NCI-H524 treated with DMSO at 0.1 percent for 48 hours (cell line): ENCODE measurements at places on chromosomes 13 and 19.

GRCh38 chr13:85427416-85427815, 371.8 kb downstream of the SLITRK6 start:
- DNase-seq: no peak

DNA sequence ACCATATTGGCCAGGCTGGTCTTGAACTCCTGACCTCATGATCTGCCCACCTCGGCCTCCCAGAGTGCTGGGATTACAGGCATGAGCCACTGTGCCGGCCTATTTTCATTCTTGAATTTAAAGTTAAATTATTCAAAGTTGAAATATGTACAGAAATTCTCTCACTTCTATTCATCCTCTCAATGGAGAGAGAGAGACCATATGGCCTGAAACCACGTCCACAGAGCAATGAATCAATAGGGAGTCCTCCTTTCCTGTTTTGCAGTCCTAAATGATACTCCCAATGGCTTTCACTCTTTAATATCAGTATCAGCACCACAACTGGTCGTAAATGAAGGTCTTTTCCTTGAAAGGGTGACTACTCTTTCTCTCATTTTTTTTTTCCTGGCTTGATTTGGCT, 30.5 kb upstream of the KCTD4 start:
- DNase-seq: no peak

- no peak for DNase-seq
Observed at GRCh38 chr19:52896431-52897137, 851 bp downstream of the ZNF320 start.

DNA sequence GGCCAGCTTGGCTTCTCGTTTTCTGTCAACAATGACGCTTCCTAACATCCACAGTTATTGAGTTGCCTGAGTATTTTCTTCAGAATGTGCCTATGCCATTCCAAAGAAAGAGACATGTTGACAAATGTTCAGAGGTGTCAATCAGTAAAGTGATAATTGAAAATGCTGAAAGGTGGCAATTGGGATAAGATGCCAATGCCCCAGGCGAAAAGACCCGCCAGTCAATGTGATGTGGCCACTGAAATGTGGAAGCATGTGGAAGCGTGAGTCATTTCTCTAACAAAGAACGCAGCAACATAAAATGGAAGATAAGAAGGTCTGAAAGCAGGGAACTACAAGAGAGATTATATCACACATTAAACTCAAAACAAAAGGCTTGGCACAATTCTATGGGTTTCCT, 882.2 kb upstream of the SLC10A2 start:
- no peak for DNase-seq

GRCh38 chr19:21402303-21402985, 5.5 kb downstream of the ZNF493 start:
- no peak for DNase-seq

DNA sequence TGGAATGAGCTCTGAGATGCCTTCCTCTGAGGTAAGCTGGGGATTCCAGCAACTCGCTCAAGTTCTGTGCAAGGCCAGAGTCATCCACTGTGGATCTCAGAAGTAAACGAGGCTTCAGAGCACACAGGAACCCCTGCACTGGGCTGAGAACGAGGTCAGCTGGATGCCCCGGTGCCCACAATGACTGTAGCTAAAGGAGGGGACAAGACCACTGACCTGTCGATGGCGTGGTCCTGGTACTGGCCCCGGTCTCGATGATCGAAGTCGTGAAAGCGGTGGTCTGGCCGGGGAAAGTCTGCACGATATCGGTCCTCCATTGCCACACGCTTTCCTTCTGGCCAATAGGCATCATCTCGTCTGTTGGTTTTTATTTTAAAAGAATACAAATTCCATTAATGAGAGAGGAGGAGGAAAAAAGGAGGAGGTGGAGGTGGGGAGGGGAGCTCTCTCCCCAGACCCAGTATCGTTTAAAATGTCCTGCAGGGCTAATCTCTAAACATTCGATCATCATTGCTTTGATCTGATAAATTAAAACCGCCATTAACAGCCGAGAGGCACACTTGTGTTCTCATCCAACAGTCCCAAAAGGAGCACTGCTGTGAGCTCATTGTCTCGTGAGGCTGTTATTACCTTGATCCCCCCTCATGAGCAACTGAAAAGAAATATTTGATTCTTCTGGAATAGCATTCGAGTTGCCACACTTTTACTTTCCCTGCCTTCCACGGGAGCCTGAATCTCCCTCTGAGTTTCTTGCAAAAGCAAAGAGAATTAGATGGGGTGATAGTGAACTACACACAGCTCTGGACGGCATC, 25.0 kb upstream of the TINCR start:
- DNase-seq: no peak

GRCh38 chr19:18993115-18993514, 40.2 kb downstream of the SUGP2 start:
- DNase-seq: peak; percentile 71

DNA sequence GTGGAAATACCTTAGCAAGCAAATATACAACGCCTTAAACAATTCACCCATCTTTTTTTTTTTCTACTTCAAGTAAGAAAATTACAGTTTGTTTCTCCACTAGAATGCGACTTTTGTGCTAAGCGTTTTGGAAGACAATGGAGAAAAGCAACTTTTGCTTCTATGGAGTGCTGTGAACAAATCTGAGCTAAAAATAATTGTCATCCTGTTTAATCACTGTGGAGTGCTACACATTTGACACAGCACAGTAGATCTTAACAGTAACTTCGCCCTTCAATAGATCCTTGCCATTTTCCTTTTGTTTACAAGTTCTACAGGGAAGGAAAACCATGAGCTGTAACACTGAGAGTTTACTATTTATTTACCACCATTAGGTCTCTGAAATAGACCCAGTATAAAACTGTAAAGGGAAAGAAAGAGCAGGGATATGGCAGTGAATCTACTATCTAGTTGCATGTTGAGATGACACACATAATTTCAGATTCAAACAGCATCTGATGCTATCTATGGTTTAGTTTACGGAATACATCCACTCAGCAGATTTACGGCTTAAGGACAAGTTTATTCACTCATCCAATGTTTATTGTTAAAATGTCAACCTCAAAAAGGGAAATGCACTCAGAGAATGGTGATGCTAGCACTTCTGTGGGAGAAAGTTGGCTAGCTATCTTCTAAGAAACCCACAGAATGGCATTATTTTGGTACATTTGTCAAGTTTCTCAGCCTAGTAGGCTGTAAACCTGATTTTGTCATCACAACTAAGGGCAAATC, 175.3 kb downstream of the VWA8 start:
- no peak for DNase-seq

GRCh38 chr13:46552303-46552682, 677 bp upstream of the LRCH1 start:
- DNase-seq: no peak

DNA sequence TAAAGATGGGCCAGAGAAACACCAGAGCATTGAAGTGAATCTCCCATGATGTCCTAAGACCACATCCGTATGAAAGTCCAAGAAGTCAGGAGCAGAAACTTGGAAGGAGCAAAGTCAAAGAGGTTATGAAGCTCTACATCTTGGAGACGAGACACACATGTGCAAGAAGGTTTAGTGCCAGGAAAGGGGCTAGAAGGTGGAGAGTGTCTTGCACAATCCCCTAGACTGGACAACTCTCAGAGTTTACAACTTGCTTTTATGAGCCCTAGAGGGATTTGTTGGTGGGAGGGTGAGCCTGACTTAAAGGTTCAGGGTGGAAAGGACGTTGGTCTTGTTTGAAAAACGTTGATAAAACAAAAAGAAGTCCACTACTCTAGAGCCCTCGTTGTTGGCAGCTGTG, 150.6 kb downstream of the GPC6 start:
- no peak for DNase-seq

DNA sequence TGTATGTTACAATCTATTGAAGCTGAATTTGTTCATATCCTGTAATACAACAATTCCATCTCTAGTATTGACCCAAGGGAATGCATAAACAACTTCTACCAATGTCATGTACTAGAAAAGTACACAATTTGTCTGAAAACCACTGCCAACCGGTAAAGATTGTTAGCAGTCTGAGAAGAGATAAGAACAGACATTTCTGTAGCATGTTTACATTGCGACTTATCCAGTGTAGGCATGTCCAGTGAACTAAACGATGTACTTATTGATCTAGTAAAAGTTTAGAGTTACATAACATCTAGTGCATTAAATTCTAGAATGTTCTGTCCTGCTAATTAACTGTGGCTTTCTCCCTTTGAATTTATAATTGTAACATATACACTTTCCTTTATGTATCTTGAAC, 425.9 kb downstream of the SLITRK6 start:
- no peak for DNase-seq

DNA sequence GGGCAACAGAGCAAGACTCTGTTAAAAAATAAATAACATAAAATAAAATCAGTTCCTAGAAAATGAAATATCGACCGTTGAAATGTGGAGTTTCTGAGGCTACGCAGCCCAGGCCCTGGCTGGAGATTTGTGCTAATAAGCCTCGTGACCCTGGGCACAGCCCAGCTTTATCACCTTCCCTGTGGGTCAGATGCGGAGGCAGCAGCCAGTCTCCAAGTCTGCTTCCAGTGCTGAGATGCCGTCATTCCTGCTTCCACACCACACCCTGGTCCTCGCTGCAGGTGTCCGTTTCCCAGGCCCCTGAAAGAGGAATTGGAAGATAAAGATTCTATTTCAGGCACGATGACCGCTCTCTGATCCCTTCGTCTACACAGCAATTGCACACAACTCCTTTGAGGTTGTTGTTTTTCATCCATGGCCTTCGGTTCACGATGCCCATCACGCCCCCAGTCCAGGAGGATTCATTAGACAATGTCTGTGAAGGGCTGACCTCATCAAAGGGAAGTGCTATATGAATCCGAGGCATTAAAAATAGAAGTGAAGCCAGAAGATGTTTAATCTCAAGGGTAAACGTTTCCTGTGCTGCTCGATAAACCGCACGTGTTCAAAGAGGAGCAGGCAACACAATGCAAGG, 48.3 kb upstream of the ATP11A start:
- DNase-seq: no peak

- no peak for DNase-seq
Observed at GRCh38 chr19:46394402-46394797, 19.0 kb downstream of the CCDC8 start.

GRCh38 chr13:104382951-104383350, 1316.7 kb upstream of the SLC10A2 start:
- DNase-seq: no peak

DNA sequence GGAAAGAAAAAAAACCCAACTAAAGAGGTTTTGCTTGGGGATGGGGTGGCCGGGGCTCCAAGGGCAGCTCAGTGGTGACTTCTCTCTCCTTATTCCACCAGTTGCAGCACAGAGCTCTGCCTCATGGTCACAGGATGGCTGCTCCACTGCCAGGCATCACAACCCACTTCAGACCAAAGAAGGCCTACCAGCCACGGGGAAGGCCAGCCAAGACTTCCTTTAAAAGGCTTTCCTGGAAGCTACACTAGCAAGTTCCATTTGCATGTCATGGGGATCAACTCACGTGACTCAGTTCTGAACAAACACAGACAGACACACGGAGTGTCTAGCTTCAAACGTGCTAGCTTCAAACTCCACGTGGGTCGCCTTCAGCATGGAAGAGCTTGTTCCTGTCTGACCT, 13.2 kb upstream of the EIF3G start:
- no peak for DNase-seq

DNA sequence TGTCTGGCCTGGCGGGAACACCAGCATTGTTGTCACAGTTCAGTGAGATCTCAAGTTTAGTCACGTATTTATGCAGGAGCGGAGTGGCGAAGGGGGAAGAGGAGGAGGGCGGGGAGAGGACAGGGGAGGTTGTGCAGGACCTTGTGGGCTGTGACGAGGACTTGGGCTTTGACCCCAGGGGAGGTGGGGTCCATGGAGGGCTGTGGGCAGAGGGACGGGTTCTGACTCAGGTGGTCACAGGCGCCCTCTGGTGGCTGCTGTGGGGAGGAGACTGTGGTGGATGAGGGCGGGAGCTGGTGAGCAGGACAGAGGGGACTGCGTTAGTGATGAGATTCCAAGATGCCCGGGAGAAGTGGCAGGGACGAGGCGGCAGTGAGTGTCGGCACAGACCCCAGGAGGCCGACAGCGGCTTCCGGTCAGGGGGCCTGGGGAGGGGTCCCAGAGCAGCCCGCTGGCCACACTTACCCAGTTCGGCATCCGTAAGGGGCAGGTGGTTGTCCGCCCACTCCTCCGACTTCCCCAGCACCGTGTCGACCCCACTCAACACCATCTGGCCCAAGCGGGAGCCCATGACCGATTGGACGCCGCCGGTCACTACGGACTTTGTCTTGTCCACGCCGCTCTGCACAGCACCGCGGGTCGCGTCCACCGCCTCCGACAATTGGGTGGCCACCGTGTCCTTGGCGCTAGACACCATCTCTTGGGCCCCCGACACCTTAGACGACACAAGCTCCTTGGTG, 15.7 kb downstream of the PLIN3 start:
- DNase-seq: peak; percentile 19

DNA sequence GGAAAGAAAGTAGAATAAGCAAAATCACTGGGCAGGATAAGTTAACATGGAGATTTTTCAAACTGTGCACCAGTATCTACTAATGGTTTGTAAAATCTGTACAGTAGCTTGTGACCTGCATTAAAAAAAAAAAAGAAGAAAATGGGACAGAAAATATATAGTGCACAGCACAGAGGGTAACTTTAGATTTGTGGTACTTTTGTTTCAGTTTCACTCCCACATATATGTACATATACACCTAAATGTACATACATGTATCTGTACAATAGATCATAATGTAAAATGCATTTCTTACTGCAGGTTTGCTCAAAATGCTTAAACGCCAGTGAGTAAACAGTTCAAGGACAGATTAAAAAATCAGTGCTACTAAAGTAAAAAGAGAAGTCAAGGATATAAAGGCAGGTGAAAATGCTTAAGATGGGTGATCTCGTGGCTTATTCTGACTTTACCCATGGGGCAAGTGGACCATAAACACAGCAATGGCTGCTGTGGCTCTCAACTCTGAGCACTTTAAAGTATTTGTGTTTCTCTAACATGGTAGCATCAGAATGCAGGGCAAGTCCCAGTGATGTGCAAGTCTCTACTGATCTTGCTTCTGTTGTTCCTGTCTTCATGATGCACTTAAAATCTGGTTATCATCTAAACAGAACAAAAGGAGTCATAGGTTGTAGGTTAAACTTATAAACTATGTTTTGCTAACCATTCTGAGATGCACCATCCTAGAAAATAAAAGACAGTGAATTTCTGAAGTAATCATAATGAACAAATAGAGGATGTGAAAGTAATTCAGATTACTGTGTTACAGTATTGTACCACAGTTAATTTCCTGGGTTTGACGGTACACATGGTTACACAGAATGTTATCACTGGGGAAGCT, 112.3 kb downstream of the MIPEP start:
- no peak for DNase-seq

- no peak for DNase-seq
Observed at GRCh38 chr19:51546107-51546649, 14.7 kb upstream of the SIGLEC6 start.
